Stomach (tissue), 19 donors: ENCODE measurements at places on chromosomes 6 and 20. TPM values are rescaled to one million over a fixed set of nuclear protein-coding genes. Genes with fewer than 3 reads are reported as not detected.

The PLA2G7 gene
- polyA plus RNA-seq = 0.61 TPM

The HCRTR2 gene
- polyA plus RNA-seq = not detected

The EHMT2 gene
- polyA plus RNA-seq = 27.3 TPM

The AK9 gene
- 3.8 TPM for polyA plus RNA-seq

The HLA-DMB gene
- 11.8 TPM for polyA plus RNA-seq

The ENPP4 gene
- polyA plus RNA-seq = 4.7 TPM

The OPN5 gene
- polyA plus RNA-seq = not detected

The LBP gene
- polyA plus RNA-seq = not detected

The CALHM4 gene
- polyA plus RNA-seq = not detected

The LTA gene
- not detected for polyA plus RNA-seq

The SPATA25 gene
- 0.85 TPM for polyA plus RNA-seq

The LAMP5 gene
- polyA plus RNA-seq = 0.44 TPM

DNA sequence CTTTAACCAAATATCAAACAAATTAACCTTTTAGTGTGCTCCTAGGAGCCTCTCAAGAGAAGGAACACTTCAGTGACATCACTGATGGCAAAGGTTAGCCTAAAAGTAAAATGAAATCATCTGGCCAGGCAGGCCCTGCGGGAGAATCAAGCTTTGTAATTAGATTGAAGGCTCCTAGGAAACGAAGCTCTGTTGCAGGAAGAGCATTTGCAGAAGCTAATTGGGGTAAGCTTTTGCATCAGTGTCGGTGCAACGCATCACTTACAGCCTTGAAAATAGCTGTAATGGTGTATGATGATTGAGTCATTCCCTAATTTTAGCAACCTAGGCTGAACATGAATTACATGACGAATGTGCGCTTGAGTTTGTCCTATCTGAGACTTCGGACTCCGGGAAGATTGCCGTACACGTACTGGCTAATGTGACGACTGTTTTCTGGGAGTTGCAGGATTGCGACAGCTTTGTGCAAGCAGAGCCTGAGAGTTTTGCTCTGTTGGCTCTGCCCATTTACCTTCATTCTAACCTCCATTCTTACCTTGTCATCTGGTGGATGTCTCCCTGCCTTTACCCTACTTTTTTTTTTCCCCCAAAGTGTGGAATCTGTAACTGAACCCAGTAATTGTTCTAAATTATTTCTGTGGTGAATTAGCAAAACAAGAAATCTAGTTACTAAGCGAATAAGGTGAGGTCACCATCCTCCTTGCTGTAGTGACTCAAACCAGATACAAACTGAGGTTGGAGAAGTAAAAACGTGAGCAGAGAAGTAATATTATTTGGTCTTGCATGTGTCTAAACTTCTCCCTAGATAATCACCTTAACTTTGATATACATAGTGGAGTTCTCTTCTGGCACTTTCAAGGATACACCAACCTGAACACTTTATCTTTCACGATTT lies 675.9 kb upstream of the CITED2 start:
- DNase-seq = no peak

DNA sequence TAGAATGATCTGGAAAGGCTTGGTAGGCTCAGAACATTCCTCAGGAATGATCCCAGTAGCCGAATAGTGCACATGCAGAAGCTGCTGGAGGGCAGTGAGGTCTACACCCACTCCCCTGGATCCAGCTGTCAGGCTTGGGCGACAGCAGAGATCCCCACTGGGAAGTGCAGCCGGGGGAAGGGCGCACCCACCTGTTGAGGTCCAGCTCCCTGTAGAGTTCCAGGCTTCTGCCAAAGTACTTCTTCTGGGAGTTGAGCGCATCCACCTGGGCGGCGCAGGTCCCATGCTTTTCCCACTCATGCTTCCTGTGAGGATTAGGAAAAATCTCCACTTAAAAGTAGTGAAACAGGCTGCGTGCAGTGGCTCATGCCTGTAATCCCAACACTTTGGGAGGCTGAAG lies 17.6 kb downstream of the RNASET2 start:
- DNase-seq = no peak

GRCh38 chr20:48105526-48105925 lies 320.2 kb upstream of the SULF2 start:
- no peak for DNase-seq

DNA sequence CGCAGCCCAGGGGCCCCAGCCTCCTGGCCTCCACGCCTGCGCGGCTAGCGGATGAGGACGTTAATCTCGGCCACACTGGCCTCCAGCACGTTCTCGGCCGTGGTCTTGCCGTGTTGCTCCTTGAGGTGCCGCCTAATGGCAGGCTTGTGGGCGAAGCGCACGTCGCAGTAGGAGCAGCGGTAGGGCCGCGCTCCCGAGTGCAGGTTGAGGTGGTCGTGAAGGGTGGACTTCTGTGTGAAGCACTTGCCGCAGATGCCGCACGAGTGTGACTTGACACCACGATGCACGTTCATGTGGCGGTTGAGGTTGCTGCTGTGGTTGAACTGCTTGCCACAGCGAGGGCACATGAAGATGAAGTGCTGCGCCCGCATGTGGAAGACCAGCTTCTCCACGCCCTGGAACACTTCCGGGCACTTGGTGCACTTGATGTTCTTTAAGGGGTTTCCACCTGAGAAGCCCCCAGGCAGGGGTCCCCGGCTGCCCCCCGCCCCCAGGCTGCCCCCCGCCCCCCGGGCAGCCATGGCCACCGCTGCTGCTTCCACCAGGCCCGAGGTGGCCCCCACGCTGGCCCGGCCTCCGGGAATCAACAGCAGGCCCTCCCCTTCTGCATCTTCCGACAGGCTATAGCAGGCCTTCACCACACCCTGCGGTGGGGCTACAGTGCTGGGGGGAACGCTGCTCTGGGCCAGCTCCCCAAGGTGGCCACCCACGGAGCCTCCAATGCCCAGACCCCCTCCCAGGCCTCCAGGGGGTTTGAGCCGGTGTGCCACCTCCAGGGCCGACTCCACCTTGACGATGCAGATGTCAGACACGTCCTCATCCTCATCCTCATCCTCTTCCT lies 1.8 kb downstream of the ZBTB12 start:
- DNase-seq = no peak

DNA sequence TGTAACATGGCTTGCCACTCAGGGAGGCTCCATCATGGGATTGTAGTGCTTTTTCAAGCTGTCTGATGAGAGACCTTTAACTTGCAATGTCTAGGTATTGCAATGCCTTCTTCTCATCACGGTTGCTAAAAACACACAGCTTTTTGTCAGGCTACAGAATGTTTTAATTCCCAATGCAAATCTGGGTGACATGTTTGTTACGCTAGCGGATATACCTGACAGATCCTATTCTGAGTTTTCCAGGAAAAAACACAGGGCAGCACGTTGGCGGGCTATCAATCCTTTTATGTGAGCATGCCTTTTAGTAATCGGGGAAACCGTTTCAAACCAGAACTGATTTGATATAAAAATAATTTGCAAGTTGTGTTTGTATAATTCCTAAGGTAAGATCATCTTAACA lies 577.2 kb upstream of the MAP3K7 start:
- DNase-seq = no peak

- peak; percentile 40 for DNase-seq
These were observed 970 bp downstream of the BLTP3A start for GRCh38 chr6:34792605-34793500.

GRCh38 chr6:82144007-82144851 lies 103.3 kb downstream of the IBTK start:
- DNase-seq = peak; percentile 27

DNA sequence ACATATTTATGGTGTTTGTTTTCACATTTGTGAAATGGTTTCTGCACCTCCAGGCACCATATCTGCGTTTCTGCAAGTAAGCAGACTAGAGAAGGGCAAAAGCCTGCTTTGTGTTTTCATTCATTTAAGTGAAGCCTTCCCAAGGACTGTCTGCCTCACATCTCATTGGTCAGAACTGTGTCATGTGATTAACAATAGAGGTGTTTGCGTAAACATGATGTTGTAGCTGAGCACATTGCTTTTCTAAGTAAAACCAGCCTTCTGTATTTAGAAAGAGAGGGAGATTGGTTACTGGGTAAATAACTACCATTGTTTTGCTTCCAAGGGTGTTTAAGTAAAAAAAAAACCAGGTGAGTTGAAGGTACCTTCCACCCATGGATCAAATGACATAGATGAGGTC lies 39.7 kb downstream of the SH3BGRL2 start:
- DNase-seq = no peak

GRCh38 chr6:136566851-136567250 lies 16.6 kb upstream of the MAP7 start:
- peak; percentile 14 for DNase-seq

DNA sequence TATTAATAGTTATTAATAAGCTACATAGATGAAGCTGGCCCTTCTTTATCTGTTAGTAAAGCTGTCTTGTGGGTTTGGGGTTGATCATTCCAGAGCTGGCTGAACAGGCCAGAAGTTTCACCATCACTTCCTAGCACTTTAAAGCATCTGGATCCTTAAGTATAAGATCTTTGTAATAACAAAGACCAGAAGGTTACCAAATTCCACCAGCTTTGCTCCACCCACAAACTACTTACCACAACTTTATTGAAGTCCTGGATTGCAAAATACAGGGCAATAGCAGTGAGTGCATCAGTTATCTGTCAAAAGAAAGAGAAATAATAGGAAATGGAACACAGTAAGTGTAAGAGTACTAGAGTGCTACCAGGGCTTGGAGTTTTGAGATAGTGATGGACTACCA lies 33.0 kb downstream of the PIGU start:
- no peak for DNase-seq

- no peak for DNase-seq
These were observed 84.2 kb downstream of the THEMIS start for GRCh38 chr6:127816643-127817042.

DNA sequence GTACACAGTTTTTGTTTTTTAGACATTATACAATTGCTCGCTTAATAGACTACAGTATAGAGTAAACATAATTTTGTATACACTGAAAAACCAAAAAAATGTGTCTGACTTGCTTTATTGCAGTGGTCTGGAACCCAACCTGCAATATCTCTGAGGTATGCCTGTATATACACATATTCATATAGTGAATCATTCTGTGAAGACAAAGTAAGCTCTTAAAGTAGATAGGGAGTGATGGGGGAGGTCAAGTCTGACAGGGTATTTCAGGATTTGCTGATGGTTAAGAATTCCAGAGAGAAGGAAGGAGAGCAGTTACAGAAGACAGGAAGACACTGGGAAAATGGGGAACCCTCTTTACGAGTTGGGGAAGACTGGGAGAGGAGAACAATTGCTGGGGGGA lies 417.9 kb downstream of the CD109 start:
- DNase-seq = no peak

DNA sequence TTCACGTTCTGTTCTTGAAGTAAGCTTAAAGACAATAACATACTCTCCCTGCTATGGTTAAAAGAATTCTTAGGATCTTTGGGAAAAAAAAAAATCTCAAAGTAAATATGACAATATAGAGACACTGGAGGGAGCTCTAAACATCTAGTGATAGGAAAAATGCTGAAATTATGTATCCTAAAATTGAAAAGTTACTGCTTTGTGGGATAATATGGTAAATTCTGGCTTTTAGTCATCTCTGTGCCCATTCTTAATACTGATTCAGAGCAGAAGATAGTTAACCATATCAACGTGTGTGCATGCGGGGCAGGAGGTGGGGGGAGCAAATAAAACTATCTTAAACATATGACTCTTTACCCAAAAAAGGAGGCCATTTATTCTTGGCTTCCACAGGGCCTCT lies 165.4 kb downstream of the GMPR start:
- DNase-seq = peak; percentile 18

DNA sequence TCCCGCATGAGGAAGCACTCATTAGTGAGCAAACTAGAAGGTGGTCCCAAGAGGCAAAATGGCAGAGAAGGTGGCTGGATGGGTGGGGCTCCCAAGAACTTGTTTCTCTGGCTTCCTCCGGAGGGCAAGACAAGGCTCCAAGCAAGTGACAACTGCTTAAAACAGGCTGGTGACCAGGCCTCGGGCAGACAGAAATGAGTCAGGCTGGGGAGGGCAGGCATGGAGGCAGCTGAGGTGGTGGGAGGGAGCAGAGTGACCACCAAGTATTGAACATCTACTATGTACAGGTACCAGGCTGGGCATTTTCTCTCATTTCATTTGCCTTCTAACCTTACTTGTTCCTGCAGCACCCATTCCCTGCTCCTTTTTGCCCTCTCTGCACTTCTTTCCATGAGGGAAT lies 33.4 kb downstream of the TNXB start:
- DNase-seq = no peak

GRCh38 chr6:150702675-150703074 lies 103.0 kb downstream of the PLEKHG1 start:
- DNase-seq = no peak

DNA sequence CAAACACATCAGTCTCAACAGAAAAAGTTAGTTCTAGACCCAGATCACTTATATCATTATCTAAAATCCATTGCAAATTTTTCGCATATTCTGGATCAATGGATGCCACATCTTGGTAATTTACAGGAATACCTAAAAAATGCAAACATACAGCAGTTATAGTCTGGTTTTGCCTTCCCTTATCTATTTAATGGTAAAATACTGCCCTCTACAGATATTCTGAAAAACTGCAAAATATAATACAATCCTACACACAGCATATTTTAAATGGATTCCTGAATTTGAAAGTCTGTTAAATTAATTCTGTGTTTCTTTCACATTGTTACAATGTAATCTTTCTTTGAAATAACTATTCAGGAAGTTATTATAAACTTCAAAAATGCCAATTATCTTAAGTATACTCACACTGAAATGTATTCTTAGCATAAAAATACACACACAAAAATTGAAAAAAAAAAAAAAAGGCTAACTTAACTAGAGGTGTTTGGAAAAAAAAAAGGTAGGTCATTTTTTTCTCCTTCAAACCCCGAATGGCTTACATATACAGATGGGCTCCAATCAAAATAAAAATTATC lies 88.4 kb downstream of the HACE1 start:
- peak; percentile 26 for DNase-seq

- DNase-seq = peak; percentile 60
These were observed 33.9 kb downstream of the KCNK17 start for GRCh38 chr6:39280247-39280731.

GRCh38 chr6:113616701-113617274 lies 240.4 kb upstream of the MARCKS start:
- no peak for DNase-seq

DNA sequence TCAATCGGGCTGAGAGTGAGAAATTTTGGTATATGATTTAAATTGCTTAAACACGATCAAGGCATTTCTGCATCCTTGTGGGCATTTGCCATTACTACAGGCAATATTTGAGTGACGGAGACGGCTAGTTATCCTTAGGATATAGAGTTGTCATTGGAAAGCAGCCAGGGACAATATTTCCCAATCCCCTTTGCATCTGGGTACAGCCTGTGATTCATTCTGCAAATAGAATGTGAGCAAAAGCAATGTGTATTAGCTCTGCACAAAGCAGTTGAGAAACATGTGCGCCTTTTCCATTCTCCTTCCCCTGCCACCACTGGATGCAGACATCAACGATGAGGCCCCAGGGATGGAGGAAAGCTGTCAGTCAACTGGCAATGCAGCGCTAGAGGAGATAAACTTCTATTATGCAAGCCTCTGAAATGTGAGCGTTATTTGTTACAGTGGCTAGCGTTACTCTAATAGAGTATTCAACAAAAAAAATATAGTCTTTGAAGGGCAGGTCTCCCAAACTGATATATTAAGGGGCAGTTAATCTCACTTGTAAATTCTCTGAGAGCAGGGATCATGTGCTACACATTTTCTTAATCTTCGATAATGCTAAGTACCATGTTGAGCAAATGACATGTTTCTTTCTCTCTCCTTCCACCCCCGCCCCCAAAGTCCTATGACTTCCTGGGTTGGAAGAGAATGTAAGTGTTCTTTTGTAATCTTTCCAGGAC lies 37.1 kb upstream of the NCOA3 start:
- DNase-seq = peak; percentile 59
